Activated T-cell treated with anti-CD3 and anti-CD28 coated beads, Interleukin-2, amount 50 U/mL, for 72 hours (primary cell): ENCODE measurements at places on chromosomes 4 and X.

DNA sequence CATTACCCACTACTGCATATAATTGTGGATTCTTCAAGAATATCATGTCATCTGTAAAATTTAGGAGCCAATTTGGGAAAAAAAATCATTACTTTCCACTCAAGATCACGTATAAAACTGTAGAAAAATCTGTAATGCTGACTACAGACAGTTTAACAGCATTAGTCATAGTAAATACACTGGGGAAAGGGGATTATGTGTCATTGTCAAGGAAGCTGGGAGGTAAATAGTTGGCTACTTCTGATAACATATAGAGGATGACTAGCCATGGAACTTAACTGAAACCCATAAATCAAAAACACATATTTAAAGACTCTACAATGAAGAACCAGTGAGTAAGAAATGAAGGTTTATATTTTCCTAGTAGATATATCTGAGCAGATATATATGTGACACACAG, 1666.4 kb upstream of the IGFBP7 start:
- DNase-seq = no peak

DNA sequence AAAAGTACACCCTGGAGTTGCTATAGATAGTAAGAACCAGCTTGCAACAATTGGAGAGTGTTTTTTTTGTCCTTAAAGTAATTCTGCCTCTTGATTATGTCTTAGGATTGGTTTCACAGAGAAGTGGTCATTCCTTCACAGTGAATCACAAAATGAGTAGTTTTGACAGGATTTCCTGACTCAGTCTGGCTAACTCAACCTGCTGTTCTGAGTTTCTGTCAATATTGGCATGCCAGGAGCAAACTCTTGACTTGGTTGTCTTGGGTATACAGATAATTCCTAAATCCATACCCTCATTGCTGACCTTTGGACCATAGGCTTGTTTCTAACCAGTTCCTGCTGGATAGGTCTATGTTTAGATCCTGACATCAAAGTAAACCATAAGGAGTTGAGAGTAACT, 9.4 kb downstream of the FHIP1A start:
- no peak for DNase-seq

DNA sequence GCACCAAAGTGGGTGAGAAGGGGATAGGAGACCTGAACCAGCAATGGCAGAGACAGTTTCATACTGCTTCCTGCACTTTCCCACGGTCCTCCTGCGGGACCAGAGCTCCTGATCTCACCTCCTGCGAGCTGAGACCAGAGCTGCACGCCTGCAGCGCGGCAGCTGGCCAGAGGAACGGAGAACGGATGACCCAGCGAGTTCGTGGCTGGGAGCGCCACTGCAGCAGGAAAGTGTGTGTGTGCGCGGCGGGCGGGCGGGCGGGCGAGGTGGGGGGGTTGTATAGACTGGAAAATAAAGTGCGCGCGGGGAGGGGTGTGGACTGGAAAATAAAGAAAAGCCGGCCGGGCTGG, 16.5 kb downstream of the MCF2 start:
- no peak for DNase-seq

- DNase-seq = no peak
Measured at GRCh38 chr4:186368281-186368680, 102.3 kb downstream of the F11 start.

DNA sequence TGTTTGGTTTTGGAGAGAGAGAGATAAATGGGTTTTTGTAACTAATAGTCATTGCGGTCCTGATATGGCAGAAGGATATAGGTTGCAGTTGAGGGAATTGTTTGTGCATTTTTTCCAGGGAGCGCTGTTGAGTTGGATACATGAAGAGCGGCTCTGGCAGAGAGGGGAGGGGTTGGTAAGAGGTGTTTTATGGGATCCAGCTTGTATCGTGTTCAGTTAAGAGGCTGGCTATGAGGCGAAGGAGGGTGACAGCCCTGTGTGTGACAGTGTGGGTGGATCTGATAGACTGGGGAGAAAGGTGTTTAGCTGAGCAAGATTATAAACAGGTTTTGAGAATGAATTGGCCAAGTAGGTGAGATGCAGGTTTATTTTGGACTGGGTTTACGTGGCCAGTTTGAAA, 1.5 kb downstream of the SPANXN4 start:
- DNase-seq = no peak

- no peak for DNase-seq
Measured at GRCh38 chr4:138341739-138342415, 99.7 kb upstream of the SLC7A11 start.

GRCh38 chr4:176769514-176769913, 23.2 kb downstream of the VEGFC start:
- no peak for DNase-seq

GRCh38 chrX:13685126-13685763, 3.7 kb upstream of the RAB9A start:
- no peak for DNase-seq

DNA sequence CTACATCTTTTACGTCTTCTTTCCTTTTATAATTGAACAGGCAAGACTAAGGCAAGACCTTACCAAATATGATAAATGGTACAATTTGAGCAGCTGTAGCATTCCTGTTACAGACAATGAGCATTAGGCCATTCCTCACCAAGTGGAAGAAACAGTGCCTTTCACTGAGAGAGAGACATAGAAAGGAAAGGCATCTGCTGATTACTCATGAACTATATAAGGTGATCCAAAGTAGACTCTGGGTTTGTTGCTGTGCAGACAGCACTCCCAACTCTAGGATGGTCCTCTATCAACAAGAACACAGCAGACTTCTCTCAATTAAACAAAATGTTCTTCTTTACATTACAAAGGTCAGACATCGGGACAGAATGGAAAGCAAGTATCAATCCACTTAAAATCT, 91.9 kb downstream of the FAM13A start:
- no peak for DNase-seq

DNA sequence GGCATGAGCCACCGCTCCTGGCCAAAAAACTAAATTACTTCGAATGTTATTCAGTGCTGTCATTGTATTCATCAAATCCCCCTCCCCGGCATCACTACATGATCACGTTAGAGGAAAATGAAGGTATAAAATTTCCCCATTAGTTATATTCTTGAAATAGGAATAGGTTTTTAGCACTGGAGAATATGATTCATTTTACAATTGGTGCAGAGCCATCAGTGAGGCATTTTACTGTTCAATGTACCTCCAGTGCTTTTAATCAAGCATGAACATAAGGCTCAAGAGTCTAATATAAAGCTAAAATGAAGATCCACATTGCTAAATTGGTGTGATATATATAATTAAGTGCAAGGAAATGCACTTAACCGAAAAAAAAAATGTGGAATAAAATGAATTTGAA, 18.3 kb downstream of the KLF3 start:
- DNase-seq = no peak

DNA sequence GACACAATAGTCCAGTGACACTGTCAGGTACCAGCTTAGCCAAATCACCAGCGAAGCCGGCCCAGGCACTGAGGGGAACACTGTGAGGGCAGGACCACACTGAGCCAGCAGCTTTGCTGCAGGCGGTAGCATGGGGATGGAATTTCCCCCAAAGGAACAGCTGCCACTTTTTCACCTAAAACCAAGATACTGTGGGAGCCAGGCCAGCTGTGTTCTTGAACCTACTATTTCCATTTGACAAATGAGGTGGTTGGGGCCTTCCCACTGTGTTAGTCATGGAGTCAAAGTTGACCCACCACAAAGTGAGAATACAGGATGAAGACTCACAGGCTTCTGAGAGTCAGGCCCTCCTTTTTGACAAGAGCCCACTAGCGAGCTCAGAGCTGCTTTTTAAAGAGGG, 70.7 kb upstream of the SH3RF1 start:
- DNase-seq = no peak

GRCh38 chr4:139451997-139452396, 1.9 kb upstream of the RAB33B start:
- DNase-seq = no peak

DNA sequence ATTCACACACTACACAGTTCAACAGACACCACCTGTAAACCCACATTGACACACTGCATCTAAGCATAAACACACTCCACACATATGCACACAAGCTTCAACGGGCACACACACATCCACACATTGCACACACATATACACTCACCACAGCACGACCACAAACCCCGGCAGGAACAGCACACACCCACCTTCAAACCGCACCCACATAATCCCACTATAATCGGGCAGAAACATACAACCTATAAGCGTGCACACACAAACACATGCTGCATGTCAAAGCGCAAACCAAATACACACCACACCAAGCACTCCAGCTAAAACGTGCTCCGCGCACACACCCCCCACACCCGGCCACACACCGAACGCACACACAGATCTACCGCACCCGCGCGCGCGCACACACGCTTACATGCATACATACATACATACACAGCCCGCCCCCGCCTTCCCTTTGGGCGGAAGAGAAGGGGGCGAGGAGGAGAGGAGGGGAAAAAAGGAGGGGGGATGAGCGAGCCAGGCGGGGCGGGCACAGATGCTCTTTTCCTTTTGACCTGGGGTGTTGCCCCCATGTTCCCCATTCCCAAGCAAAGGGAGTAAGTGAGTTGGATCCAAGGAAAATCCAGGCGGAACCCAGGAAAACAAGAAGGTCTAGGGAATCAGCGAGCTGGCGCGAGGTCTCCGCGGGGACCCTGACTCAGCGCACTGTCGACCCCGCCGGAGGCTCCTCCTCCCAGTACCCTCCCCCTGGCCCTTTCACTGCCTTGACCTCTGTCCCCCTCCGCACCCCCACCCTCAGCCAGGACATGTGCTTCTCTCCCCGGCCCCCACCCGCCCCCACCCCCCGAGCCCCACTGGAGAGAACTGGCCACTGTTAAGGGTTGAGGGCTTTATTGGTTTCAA, 9.9 kb downstream of the ARHGAP36 start:
- DNase-seq = no peak

DNA sequence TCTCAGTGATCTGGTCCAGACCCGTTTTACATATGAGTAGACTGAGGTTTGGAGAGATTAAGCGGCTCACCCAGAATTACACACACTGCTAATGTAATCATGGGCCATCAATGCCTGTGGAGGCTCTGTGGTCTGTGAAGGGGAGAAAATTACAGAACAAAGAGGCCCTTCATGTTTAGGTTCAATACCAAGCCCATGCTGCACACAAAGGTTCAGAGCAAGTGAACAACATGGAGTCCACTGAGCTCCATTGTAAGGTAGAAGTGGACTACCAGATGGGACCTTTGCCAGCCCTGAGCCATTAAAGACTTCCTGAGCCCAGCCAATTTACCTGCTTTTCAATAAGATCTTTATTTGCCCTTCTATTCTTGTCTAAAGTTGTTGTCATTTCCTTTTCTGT, 109.8 kb downstream of the LUZP4 start:
- DNase-seq = no peak

GRCh38 chr4:6390356-6390755, 82.1 kb downstream of the PPP2R2C start:
- DNase-seq = no peak

DNA sequence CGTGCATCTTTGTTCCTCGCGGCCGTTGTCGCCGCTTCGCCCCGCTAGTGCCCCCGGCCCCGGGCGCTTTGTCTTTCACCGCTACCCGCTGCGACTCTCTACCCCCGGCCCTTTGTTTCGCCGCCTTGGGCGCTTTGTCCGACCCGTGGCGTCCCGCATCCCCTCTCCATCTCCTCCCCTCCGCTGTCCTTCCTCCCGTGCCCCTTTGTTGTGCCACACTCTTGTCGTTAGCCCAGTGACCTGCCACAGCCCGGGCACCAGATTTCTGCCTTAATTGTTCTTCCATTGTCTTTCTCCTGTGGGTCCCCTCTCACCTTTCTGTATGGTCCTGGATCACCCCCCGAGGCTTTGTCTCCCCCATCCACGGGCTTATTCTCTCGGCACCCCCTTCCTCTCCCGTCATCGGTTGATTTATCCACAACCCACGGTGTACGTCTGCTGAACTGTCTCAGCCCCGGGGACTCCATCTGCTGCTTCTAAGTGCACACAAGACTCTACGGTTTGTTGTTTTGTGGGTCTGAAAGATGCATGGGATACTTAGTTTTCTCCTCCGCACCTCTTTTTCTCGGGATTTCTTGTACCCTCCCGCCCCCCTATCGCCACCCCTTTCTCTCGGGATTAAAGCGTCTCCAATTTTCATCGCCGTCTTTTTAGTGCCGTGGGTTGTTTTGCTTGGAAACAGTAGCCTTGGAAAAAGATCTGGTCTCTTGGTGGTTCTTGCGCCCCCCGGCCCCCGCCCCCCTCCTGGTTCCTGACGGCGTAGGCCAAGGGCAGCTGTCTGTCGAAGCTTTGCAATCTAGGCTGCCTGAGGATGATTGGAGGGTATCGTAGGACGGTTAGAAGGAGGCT, 783 bp downstream of the RBPJ start:
- peak; percentile 45 for DNase-seq

DNA sequence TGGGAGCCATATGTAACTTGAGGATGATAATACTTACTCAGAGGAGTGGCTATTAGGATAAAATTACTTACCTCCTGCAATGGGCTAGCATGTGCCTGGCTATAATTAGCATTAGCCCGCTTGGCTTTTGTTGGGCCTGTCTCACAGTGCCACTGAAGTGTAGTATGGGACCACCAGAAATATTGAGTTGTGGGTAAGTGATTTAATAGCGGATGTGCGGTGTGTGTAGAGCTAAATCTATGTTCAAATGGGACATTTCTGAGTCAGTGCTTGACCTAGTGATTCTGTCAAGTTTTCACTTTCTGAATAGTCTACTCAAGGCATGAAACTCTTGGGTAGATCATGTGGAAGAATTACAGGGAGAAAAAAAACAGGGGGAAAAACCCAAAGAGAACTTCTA, 3.5 kb upstream of the CLNK start:
- DNase-seq = no peak

DNA sequence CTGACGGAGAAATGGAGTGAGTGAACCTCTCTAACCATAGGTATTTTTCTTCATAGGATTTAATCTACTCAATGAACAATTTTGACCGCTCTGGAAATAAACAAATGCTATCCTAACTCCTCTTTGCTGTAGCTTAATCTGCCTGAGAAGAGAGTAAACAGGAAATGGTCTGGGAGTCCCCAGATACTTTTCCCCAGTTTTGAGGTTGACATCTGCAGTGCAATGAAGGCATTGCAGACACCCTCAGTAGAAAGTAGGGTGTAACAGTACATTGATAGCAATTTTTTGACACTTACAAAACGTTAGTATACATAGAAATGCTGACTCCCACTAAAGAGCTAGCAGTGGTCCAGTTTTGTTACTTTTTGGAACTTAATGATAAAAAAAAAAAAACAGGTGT, 495.9 kb upstream of the FAM241A start:
- no peak for DNase-seq

GRCh38 chr4:119834906-119835612, 206.5 kb upstream of the PDE5A start:
- no peak for DNase-seq

- no peak for DNase-seq
Measured at GRCh38 chr4:37653601-37654000, 32.6 kb downstream of the RELL1 start.

DNA sequence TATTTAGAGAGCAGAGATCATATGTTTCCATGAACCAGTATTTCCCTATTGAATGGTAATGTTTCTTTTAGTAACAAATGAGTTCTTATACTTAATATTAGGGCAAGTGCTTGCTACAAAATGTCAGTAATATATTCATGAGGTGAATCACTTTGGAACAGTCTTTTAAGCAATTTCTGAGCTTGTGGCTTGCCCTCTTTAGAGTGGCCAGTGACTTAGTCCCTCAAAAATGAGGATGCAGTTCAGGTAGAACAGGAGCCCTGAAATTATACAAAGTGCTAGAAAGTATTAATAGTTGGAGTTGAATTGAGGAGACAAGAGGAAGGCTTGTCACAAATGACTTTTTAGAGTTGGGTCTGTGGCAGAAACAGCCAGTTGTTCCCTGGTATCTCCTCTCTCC, 53.4 kb upstream of the PITX2 start:
- no peak for DNase-seq

- no peak for DNase-seq
Measured at GRCh38 chr4:95087657-95088455, 330.1 kb downstream of the BMPR1B start.
